ENCODE measurements at places on chromosomes 5 and 9. TPM values are rescaled to one million over a fixed set of nuclear protein-coding genes. Genes with fewer than 3 reads are reported as not detected.

The GRIN3A gene
- 0.59 TPM for total RNA-seq

The C1QTNF3 gene
- 2.4 TPM for total RNA-seq

The GABRA1 gene
- total RNA-seq, result not detected

The FBXL7 gene
- 19.8 TPM for total RNA-seq

The PCSK5 gene
- 7.9 TPM for total RNA-seq

The WDR31 gene
- total RNA-seq, result 4.9 TPM

The CDH10 gene
- total RNA-seq, result 0.24 TPM

The TIMD4 gene
- total RNA-seq, result 0.37 TPM

The ZFP2 gene
- 1.2 TPM for total RNA-seq

The LEAP2 gene
- 1.3 TPM for total RNA-seq

The PCDHA6 gene
- total RNA-seq, result 0.09 TPM

The PSMD5 gene
- 22.5 TPM for total RNA-seq

The SLC36A2 gene
- not detected for total RNA-seq

The FANCC gene
- total RNA-seq, result 5.0 TPM

The IRX1 gene
- not detected for total RNA-seq

The LAMC3 gene
- total RNA-seq, result 0.29 TPM

The GFM2 gene
- total RNA-seq, result 27.8 TPM

The PALM2AKAP2 gene
- 97.6 TPM for total RNA-seq

The GRIN1 gene
- total RNA-seq, result not detected

The SLC28A3 gene
- 0.63 TPM for total RNA-seq

The RPS14 gene
- 1,275 TPM for total RNA-seq

The EIF4E1B gene
- not detected for total RNA-seq

The PCDHGA5 gene
- total RNA-seq, result 3.5 TPM

The MRPL41 gene
- 171 TPM for total RNA-seq

The PCDHB3 gene
- total RNA-seq, result 1.9 TPM

The THBS4 gene
- total RNA-seq, result 37.1 TPM

The SPATA31C1 gene
- total RNA-seq, result not detected

The GKAP1 gene
- total RNA-seq, result 12.5 TPM

The ZCCHC9 gene
- 16.0 TPM for total RNA-seq

The AQP7 gene
- total RNA-seq, result 51.8 TPM

The PKD2L2 gene
- total RNA-seq, result 0.52 TPM

The CD274 gene
- 12.4 TPM for total RNA-seq

The SLC22A5 gene
- total RNA-seq, result 15.3 TPM

The SLC34A3 gene
- not detected for total RNA-seq

The SLC34A1 gene
- total RNA-seq, result not detected

The ARL10 gene
- total RNA-seq, result 8.0 TPM

The CARTPT gene
- not detected for total RNA-seq

The FBP2 gene
- total RNA-seq, result 0.62 TPM

The GPR150 gene
- total RNA-seq, result 0.10 TPM

The VCAN gene
- 195 TPM for total RNA-seq

The FOXD4L6 gene
- total RNA-seq, result not detected

The KCNV2 gene
- not detected for total RNA-seq

The PRDM9 gene
- not detected for total RNA-seq

The ECM2 gene
- 14.4 TPM for total RNA-seq

The NOL6 gene
- total RNA-seq, result 24.9 TPM

The PCDHB9 gene
- 4.3 TPM for total RNA-seq

The DNAH5 gene
- total RNA-seq, result 0.34 TPM

The PCDHB15 gene
- total RNA-seq, result 5.7 TPM

The ZBTB26 gene
- 3.6 TPM for total RNA-seq

The CEP72 gene
- 2.5 TPM for total RNA-seq
